ENCODE measurements at places on chromosomes 2 and 18.

DNA sequence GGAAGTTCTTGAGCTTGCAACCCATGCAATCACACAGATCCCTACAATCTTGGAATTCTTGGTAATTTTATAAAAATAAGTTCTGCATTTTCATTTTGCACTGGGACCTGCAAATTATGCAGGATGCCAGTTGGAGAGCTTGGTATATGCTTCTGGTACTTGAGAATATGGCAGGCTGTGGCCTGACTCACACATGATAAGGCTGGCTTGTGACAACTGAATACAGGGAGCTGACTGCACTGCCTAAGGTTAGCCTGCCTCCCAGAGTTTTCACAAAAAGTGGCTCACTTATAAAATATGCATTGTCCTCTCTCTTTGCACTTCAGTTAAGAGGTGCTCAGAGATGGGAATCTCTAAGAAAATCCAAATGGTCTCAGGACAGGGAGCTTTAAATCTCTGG, 265.5 kb upstream of the KCNJ3 start:
- DNase-seq: no peak

GRCh38 chr2:147485210-147485851, 359.5 kb upstream of the ACVR2A start:
- DNase-seq: no peak

DNA sequence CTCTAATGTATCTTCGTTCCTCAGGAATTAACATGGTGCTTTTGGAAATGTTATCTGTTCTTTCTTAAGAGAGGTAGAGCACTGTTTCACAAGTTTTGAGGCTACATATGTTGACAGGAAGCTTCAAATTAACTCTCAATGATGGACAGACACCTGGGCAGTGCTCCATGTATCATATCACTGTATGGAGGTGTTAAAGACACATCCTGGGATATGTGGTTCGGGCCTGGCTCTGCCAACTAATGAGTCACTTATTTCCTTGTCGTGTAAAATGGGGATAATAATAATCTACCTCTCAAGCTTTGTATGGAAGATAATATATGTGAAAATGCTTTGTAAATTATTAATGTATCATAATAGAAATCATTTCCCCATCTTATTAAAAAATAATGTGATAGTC, 90.2 kb downstream of the PARD3B start:
- no peak for DNase-seq

GRCh38 chr2:69828938-69829255, 563 bp upstream of the GMCL1 start:
- DNase-seq: no peak

GRCh38 chr18:9421901-9422327, 53.4 kb upstream of the RALBP1 start:
- no peak for DNase-seq

DNA sequence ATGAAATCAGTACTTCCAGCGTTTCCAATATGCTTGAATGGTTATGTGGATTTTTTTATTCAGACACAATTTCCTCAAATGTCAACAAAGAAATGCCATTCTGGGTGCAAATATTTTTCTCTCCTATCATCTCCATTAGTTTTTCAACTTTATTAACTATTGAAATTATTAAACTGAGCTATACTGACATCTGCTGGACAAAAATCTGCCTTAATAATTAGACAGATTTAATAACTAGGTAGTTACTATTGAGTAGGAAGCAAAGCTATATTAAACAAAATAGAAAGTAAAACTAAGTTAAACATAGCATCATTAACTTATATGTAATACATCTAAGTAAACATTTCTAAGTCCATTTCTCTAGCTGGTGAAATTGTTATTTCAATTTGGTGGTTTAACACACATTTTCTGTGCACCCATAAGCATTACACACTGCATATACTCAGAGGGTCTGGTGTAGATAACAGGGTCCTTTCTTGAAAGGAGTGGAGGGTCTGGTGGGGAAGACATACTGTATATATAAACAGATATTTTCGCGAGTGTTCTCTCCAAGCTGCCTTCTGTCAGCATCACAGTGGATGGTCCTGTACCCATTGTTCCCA, 77.0 kb downstream of the LANCL1 start:
- no peak for DNase-seq

DNA sequence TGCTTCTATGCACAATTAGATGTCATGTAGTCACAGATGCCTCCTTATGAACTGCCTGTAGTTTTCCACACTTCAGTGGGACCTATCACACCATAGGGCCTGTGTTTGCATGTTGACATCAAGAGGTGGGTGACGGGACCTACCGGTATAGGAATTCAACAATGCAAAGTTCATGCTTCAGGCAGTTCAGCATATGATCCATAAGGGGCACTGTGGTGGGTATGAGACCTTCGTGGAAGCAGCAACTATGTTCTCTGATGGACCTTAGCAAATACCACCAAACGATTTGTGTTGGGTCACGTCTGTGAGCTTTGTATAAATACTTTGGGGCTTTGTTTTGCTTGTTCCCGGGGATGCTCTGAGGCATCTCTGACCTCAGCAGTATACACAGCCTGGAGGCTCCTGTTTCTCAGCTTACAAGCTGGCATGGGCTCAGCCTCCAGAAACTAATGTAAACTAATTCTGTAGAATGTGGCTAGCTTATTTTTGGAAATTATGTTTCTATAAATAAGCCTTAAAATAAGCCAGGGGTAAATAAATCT, 111.6 kb downstream of the DTNA start:
- no peak for DNase-seq

DNA sequence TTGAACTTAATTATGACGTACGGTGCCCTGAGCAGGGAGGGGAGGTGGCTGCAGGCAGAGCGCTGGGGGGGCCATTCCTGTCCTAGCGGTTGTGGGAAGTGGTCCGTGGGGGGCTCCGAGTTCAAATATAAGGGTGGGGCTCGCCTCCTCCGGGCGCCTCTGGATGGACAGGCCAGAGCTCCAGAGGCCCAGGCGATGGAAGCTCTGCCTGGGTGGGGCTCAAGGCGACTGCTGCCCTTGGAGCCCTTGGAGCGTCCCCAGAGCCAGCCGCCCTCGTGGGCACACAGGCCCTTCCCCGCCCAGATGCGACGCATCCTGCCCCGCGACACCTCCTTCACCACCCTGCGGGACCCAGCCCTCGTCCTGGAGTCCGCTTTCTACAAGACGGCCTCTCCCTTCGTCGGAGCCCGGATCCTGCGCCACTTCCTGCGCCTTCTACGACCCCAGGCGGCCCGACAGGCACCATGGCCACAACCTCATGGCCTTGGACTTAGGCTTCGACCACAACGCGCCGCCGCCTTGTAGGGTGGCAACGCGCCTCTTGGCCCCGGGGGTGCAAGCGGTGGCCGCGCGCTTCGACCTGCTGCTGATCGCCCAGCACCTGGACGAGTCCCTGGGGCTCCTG, 10.5 kb downstream of the AQP12B start:
- DNase-seq: no peak

DNA sequence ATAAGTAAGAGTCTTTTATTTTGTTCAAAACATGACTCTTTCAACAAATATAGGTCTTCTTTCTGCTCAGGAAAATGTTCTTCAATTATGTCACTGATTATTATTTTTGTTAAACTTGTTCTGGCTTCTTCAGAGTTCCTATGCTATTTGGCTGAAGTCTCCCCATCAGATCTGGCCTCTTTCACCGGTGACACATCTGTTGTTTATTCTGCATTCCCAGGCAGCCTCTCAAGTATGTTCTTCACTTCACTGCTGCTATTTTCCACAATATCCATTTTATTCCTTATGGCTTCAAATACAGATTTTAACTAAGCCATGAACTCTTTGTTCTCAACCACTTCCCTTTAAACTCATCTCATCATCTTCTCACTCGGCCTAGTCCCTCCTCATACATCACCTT, 45.7 kb downstream of the HDAC4 start:
- DNase-seq: no peak

DNA sequence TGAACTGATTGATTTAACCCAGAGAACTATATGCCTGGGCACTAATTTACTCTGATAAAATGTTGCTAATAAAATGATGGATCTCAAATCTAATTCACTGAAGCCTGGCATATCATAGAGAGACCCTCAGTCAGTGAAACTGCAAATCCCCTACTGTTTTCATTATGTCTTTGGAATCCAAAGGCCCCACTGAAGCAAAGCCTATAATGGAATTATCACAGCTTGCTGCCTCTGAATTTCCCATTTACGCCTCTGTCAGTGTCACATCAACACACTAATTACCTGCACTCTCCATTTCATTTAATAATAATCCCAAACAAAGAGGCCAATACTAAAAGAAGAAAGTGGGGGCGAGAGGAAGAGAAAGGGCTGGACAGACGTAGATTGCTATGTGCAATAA, 470.9 kb downstream of the MBD2 start:
- DNase-seq: no peak

DNA sequence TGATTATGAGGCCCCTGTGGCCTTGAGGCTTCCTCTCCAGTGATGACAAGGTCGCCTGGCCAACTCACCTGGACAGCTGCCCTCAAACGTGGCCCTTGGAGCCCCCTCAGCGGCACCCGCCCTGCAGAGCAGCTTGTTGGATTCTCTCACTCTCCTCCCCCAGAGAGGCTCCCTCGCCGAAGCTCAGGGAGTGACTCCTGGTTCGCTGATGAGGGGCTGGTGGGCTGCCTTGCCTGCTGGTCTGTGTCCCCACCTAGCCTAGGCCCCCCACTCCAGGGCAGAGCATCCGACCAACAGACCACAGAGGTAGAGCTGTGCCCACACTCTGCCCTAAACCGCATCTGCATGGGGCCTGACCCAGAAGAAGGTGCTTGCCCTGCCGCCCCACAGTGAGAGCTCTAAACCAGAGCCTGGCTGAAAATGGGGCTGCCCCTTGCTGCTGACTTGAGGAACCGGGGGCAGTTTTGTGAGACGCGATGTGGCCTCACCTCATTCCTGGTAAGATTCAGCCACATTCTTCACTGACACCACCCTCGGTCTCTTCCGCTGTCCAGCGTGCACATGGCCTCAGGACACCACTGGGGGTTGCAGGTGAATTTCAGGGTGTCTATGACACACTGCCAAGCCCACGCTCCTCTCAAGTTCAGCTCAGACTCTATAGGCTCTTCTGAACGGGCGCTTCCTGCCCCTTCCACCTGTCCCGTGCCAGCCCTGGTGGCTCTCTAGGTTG, 131.6 kb downstream of the CABLES1 start:
- DNase-seq: no peak

GRCh38 chr2:11870584-11870983, 124.2 kb downstream of the LPIN1 start:
- DNase-seq: no peak

DNA sequence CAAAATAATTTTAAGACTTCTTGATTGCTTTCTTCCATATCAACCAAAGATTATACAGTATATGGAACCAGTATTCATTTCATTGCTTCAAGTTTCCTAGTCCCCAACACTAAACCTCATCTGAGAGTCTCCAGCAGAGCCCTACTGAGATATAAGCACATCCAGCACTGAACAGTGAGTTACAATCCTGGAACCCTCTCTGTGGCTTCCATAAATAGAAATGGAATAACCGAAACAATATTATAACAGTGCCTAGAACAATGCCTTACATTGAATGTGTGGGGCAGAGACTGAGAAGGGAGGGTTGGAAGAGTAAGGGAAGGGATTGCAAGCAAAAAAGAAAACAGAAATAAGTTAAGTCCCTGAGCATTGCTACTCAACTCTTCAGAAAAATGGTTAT, 18.9 kb downstream of the AAK1 start:
- no peak for DNase-seq

GRCh38 chr18:10736984-10737383, 211.2 kb downstream of the NAPG start:
- DNase-seq: no peak

DNA sequence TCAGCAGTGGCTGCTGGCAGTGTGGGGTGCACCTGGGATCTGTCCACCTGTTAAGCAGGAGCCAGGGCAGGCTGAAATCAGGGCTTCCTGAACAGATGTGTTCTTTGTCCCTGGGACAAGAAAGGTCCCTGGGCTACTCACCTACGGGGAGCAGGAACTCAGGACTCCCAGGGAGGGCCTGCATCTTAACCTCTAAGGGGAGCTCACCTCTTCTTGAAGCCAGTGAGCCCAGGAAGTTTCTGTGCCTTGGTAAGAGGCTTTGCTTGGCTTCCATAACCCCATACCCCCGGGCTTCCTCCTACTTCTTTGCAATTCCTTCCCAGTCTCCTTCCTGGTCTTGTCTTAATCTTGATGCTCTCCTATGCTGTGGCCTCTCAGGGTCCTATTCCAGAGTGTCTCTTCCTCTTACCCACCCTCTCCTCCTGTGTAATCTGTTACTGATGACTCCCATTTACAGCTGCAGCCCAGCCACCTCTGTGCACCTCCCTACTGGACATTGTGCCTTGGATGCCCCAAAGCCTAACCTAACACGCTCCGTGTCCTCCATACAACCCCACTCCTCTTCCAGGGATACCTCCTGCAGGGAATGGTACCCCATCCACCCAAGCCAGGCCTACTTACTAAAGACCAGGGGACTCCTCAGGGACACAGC, 55.7 kb upstream of the MAPRE3 start:
- no peak for DNase-seq

DNA sequence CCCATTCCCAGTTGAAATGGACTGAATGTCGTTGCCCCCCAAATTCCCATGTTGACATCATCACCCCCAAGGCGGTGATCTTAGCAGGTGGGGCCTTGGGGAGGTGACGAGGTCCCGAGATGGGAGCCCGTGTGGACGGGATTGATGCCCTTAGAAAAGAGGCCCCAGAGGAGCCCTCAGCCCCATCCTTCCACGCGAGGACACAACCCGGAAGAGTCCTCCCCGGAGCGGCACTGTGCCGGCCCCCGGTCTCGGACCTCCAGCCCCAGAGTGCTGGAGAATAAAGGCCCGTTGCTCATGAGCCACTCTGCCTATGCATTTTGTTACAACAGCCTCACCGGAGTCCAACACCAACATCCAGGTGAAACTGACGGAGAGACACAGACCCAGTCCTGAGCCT, 30.4 kb upstream of the SALL3 start:
- no peak for DNase-seq

- DNase-seq: no peak
Measured at GRCh38 chr2:233029321-233029720, 3.2 kb upstream of the NEU2 start.

DNA sequence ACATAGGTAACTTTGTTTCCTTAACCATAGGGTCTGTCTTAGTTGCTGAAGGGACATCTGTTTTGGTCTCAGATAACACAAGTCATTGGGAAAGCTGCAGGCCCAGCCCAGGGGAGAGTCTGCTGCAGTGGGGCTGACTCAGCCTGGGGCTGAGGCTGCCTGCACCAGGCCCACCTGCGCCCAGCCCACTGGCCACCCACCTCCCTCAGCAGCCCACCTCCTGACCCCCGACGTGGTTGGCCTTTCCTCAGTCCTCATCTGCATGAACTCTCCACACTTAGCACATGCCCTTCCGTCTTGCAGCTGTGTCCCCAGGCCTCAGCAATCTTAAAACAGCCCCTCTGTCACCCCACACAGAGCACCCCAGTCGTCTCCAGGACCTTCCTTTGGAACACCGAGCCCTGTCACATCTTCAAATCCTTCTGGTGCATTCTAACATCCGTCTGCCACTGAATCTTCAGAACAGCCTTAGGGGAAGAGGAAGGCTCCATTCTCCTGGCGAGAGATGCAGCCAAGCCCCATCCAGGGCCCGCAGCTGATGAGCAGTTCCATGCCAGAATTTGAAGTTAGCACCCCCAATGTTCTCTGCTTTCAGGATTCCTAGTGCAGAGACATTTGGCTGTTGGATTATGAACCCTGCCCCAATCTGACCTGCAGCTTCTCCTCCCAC, 231.4 kb downstream of the SEPTIN10 start:
- DNase-seq: peak; percentile 36
